Caco-2 (cell line): ENCODE measurements at places on chromosomes 4 and X. TPM values are rescaled to one million over a fixed set of nuclear protein-coding genes. Genes with fewer than 3 reads are reported as not detected.

Gene TCEAL9
- total RNA-seq: 41.9 and 44.9 TPM in 2 replicates

DNA sequence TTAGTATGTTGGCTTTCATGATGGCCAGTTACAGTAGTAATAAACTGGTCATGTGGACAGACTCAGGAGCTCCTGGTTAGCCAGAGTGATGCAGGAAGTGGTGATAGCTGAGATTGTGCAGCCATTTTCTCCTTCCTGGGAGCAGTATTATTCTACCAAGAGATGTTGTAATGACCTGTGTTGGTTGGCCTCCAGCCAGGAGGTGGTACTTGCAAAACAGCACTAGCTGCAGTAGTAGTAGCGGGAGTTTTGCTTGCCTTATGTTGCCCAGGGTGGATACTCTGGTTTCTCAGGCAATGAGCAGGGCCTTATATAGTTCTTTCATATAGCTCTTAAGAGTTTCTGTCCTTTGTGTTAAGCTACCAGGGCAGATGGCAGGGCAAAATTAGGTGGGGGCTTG, 998.8 kb downstream of the GLUD2 start:
- no peak overlapping the region for H3K4me3 ChIP-seq
- H3K27ac ChIP-seq: no peak overlapping the region
- no peaks in the 10 kb centered on the region for H3K27me3 ChIP-seq
- H3K36me3 ChIP-seq: no peaks in the 10 kb centered on the region
- no peak for DNase-seq
- no peaks in the 10 kb centered on the region for H3K4me1 ChIP-seq

Gene CSN1S1
- not detected in 2 replicates for total RNA-seq

Gene PLAC8
- 13.6 and 23.0 TPM in 2 replicates for total RNA-seq

Gene PSMD10
- 41.1 and 41.3 TPM in 2 replicates for total RNA-seq

DNA sequence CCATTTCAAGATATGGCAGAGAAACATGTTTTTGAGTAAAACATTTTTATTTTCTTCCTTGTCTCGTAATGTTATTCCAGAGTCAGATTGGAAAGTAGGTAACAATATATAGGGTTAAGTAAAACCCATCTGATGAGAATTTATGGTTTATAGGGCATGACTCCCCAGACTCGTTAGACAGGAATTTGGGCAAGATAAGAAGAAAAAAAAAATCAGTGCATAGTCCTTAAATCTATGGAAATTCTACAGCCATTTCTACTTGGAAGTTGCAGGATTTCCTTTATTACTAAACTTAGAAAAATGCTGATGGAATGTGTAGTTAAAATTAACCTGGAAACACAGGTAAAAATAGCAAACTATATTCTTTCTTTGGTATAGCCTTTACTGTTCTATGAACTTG, 366.1 kb upstream of the MAGEB16 start:
- H3K36me3 ChIP-seq: no peaks in the 10 kb centered on the region
- no peaks in the 10 kb centered on the region for H3K4me1 ChIP-seq
- H3K27ac ChIP-seq: no peak overlapping the region
- no peaks in the 10 kb centered on the region for H3K27me3 ChIP-seq
- H3K4me3 ChIP-seq: no peak overlapping the region

DNA sequence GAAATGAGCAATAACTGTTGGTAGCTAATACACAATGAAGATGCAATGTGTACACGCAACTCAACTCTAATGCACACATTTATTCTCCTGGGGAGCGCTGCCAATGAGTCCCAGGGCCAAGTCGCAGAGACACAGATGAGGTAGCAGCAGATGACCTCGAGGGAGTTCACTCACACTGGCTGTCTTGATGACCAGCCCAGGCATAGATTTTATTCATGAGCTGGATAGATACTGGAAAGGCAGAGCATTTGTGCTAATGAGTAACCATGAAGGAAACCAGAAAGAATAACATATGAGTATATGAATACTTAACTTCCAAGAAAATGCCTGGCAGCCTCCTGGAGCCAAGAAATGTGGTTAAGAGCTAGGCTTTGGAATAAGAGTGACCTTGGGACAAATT, 42.3 kb downstream of the RASL11B start:
- no peak overlapping the region for H3K4me3 ChIP-seq
- no peaks in the 10 kb centered on the region for H3K27me3 ChIP-seq
- peaks cover 18% of the 10 kb centered on the region for H3K4me1 ChIP-seq
- no peak overlapping the region for H3K27ac ChIP-seq
- no peaks in the 10 kb centered on the region for H3K36me3 ChIP-seq
- DNase-seq: no peak

DNA sequence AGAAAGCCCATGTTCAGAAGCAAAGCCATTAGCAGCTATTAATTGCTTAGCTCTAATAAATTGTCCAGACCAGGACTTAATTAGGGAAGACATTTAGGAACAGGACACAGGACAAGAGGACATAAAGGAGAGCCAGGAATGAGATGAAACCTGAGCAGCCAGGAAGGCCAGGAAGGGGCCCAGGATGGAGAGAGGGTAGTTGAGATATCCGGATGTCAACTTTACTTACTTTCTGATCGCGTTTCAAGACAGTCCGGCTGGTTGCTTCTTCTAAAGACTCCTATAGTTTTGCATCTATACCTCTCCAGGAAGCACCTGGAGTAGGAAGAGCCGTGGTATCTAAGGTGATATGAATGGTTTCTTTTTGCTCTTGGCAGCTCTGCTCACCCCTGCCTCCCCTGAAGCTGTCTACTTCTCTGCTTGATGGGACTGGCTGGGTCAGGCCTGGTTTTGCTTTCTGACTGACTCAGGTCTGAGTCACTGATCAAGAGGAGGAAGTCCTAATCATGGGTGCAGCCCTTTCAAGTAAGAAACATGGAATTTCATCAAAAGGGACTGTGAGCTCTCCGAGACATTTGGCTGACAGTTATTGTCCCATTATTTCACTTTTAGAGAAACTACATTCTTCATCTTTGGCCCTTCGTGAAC, 733.3 kb downstream of the RPA4 start:
- no peaks in the 10 kb centered on the region for H3K4me1 ChIP-seq
- no peak for DNase-seq
- H3K27ac ChIP-seq: no peak overlapping the region
- no peak overlapping the region for H3K4me3 ChIP-seq

Gene HS3ST1
- total RNA-seq: 4.2 TPM in 2 replicates

DNA sequence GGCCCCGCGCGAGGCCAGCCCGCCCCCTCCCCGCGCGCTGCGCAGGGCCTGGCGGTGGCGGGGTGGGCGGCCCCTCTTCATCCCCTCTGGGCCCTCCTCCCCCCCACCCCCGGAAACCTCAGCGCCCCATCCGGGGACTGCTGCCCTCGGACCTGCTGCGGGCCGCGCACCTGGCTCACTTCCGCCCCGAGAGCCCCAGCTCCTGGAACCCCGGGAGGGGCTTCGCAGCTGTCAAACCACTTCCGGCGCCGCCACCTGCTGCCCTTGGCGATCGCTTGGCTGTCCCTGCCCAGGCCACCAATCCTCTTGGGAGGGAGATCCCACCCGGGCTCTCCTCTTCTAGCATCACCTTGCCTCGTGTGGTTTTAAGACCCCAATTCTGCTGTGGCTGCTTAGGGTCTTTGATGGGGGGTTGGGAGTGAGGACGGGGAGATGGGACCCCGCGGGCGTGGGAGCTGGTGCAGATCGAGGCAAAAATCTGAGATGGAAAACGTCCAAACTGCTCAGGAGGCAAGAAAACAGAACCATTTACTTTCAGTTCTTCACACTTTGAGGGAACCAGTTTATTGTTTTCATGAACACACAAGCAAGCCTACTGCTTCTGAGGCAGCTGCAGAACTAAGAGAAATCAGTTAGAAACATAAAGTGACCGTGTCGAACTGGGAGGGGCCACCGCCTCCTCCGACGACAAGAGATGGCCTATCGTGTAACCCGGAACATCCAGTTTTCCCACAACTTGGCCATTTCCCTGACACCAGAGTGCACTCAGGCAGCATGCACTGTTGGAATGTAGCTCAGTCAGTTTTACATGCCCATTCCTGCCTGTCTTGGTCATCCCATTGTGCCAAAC, 754 bp downstream of the MTMR1 start:
- H3K27me3 ChIP-seq: no peaks in the 10 kb centered on the region
- no peaks in the 10 kb centered on the region for H3K36me3 ChIP-seq
- H3K27ac ChIP-seq: no peak overlapping the region
- H3K4me1 ChIP-seq: peaks cover 5% of the 10 kb centered on the region; the same call in 1 of the 2 replicates
- peak; percentile 72 for DNase-seq

GRCh38 chr4:15719506-15719905, 16.6 kb downstream of the BST1 start:
- H3K27ac ChIP-seq: no peak overlapping the region
- H3K4me1 ChIP-seq: no peaks in the 10 kb centered on the region

DNA sequence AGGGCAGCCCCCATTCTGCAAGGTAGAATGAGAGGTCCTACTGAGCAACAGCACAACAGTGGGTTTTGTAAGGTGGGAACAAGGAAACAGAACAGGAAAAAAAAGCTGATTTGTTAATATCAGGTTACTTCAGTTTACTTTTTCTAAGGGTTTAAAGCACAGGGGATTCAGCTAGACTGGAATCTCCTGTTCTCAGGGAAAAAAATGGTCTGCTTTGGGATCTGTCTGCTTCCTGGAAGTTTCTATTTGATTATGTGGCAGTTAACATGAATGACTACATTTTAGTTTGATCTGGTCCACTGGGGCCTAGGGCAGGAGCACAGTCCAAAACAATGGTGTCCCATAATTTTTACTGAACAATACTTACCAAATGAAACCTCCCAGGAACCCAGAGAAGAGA, 104.6 kb downstream of the FBXW7 start:
- no peaks in the 10 kb centered on the region for H3K27me3 ChIP-seq
- DNase-seq: no peak
- peaks cover 48% of the 10 kb centered on the region for H3K4me1 ChIP-seq
- no peaks in the 10 kb centered on the region for H3K36me3 ChIP-seq
